ENCODE measurements at places on chromosomes 16 and 17.

DNA sequence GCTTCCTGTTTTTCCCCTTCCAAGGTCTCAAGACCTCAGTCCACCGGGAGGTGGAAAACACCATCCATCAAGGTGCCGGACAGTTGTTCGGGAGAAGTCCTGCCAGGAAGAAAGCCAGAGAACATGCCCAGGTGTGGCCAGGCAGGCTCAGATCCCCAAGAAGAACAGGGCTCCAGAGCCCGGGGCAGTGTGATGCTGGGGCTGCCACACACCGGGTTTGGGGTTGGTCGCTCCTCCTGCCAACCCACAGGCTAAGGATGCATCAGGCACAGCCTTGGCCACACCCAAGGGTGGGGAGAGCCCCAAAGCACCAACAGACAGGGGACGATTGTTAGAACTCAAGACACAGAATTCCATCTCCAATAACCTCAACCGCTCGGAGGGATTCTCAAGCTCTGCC is 19.7 kb downstream of the ZFHX3 start:
- DNase-seq, result no peak

DNA sequence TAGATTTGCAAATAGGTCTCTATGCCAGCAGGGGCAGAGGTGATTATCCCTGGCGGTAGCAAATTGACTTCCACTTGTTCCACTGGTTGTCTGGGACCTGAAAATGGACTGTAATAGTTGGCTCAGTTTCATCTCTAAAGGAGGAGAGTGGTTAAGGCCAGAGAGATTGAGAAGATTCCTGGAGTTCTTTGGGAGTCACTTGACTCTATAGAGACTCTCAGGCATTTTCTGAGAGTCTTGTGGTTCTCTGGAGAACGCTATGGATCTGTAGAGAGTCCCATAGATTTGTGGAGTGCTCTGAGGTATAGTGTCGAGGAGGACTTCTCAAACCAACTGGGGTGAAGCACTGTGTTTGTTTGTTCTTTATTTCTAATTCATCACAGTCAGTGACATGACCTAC is 8.9 kb upstream of the PMP22 start:
- DNase-seq, result no peak

GRCh38 chr17:48636177-48637018 is 10.2 kb upstream of the HOXB9 start:
- no peak for DNase-seq

- no peak for DNase-seq
Measured at GRCh38 chr16:2151188-2152091, 3.0 kb downstream of the RAB26 start.

DNA sequence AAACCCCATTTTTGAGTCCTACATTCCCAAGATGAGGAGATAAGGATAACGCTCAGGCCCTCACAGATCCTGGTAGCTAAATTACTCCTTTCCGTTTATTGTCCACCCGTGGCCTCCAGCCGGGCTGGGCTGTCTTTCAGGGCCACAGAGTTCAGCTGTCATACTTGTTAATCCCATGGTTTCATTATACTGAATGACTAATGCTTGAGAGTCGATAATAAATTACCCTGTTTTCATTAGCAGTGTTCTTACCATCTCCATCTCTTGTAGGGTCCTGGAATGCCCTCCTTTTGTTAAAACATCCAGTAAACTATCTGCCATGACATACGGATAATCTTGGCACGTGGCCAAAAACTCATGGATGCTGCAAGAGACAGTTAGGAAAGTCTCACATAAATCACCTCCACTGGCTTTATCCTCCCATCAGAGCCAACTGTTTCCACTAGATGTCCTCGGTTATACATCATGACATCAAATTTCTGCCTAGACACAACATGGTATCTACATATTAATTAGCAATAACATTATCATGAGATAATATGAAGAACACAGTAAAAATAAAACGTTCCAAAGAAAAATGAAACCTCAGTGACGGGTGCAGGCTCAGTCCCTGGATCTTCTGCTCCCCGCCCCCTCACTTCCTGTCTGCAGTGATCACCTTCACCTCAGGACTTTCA is 45.3 kb downstream of the BRD7 start:
- peak; percentile 71 for DNase-seq

DNA sequence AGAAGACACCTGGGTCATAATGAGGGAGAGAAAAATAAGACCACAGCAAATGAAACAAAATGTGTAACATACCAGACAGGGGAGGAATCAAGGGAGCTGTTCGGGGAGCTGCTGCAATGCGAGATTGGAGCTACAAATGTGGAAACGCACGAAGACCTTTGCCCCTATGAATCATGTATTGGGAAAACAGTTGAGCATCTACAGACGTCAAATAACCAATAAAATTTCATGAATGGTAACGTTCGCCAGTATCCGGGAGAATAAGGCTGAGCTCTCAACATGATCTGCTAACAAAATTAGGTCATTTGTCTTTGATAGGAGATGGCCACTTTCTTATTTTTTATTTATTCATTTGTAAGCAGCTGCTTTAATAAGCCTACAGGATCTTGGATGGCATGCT is 486.2 kb upstream of the RBFOX1 start:
- DNase-seq, result no peak

GRCh38 chr16:46830417-46830901 is 521 bp downstream of the C16orf87 start:
- DNase-seq, result no peak

DNA sequence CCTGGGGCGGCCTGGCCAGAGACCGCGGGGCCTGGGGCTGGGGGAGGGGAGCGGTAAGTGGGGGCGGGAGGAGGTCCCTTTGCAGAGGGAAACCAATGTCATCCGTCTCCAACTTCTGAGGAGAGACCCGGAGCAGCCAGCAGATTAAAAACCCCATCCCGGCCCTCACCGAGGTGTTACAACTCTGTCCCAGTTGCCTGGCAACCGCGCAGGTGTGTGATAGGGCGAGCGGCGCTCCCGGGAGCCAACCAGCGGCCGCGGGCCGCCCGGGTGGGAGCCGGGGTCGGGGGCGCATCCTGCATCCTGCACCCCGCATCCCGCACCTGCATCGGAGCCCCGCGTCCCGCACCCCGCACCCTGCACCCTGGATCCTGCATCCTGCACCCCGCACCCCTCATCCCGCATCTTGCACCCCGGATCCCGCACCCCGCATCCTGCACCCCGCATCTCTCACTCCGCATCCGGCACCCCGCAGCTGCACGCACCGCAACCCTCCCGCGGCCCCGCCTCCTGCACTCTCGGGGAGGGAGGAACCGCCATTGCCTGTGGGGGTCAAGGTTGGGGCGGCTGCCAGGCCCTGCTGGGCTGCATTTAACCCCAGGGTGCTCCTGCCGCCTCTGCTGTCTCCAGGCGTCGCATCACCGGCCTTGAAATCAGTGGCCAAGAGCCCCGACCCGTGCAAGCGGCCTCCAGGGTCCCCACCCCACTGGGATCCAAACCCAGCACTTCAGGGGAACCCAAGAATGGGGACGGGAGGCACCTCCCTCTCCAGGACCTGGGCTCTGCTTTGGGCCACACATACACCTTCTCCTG is 47.3 kb downstream of the RTN4RL1 start:
- no peak for DNase-seq

DNA sequence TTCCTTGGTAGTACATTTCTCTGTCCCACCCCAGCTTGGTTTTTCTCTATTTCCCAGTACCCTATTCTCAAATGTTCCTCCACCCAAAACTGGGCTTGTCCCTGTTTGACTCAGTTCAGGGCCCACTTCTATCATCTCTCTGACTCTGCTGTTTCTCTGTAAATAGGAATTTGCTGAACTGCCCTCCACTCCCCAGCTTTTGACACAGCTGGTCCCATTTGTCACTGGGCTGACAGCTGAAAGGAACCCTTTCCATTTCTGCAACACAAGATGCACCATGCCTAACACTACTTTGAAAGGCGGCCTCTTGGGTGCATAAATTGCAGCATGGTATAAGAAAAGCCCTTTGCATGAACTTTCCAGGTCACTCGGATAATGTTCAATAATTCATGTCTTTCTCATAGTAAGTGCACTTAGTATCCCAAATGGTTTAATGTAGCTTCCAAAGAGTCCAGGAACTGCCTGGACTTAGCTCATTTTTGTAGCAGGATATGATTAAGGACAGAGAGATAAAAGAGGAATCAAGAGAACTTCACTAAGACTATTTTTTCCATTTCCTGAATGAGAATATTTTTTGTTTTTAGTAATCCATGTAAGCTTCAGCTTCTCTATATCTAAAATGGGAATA is 256.7 kb downstream of the CDH11 start:
- DNase-seq, result no peak

DNA sequence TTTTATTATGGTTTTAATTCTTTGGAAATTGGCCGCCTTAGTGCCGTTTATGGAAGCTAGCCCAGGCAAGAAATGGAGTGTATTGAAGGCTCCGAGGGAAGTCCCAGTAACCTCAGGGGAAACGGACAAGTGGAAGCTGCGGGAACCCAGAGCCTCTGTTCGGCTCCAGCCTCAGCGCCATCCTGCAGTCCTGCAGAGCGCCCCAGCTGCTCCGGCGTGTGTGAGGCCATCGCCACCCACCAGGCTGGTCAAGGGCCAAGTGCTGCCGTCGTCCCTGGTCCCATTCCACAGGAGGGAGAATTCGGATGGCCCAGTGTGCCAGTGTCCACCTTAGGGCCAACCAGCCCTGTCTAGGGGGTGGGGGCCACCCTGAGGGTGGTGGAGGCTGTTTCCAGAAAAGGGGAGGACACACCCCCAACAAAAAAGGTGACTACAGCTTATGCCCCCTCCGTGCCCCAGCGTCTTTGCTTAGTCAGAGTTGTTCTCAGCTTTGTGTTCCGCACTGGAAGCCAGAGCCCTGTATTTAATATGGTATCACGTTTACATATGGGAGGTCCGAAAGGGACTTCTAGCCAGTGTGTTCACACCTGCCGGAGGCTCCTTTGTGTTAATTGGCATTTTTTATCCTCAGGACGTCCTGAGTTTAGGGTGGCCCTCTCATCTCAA is 13.0 kb downstream of the MGRN1 start:
- DNase-seq, result no peak

- no peak for DNase-seq
Measured at GRCh38 chr17:64063088-64063487, 42.7 kb upstream of the ICAM2 start.

DNA sequence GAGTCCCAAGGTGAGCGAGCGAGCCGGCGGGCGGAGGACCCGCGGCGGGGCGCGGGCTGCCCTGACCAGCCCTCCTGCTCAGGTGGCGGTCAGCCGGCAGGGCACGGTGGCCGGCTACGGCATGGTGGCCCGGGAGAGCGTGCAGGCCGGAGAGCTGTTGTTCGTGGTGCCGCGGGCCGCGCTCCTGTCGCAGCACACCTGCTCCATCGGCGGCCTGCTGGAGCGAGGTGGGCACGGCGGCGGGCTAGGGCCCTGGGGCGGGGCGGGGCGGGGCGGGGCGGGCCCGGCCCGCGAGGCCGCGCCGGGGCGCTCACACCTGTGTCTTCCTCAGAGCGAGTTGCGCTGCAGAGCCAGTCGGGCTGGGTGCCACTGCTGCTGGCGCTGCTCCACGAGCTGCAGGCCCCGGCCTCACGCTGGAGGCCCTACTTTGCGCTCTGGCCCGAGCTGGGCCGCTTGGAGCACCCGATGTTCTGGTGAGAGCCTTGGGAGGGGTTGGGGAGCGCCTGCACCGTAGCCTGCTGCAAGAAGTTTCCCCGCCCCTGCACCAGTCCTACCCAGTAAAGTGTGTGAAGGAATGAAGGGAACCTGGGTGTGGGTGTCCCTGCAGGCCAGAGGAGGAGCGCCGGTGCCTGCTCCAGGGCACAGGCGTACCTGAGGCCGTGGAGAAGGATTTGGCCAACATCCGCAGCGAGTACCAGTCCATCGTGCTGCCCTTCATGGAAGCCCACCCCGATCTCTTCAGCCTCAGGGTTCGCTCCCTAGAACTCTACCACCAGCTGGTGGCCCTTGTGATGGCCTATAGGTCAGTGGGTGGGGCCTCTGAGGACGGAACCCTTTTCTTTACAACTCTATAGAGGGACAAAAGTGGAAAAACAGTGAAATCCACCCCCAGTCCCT is 802 bp downstream of the SETD6 start:
- DNase-seq, result no peak

DNA sequence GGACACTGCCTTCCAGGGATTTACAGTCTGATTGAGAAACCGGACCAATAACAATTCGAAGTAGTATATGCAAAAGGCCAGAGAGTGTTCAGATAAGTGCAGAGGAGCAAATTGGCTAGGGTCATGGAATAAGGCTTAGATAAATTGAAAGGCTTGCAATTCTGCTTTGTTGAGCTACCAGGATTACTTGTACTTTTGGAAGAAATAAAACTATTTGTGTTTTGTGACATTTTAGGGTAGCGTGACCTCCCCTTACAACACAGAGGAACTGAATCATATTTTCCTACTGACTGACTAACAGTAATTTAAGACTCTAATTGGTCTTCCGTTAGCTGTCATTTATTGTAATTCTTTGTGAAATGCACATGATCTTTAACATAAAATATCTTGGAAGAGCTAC is 104.7 kb downstream of the PITPNC1 start:
- DNase-seq, result no peak

GRCh38 chr17:61157246-61157886 is 242.3 kb upstream of the TBX2 start:
- no peak for DNase-seq

GRCh38 chr16:68083239-68083781 is 1.9 kb upstream of the NFATC3 start:
- no peak for DNase-seq

DNA sequence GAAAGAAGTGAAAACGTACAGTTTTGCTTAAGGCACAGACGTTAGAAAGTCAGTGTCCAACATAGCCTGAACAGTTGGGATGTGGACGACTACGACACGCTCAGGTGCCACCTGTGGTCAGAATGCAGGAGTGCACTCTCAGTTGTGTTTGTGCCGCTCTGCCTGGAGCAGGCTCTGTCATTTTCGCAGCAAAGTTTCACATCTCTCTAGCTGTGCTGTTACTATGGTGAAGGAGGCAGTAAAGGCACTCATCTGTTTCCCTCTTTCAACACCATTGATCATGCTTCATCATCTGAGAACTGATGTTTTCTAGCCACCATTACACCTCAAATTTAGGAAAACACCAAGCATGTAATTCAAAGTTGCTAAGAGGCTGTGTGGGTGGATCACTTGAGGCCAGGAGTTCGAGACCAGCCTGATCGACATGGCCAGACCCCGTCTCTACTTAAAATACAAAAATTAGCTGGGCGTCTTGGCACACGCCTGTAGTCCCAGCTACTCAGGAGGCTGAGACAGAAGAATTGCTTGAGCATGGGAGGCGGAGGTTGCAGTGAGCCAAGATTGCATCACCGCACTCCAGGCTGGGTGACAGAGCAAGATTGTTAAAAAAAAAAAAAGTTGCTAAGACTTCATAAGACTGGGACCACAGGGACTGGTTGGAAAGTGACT is 44.9 kb upstream of the DNAJA2 start:
- DNase-seq, result no peak

GRCh38 chr16:48810803-48811453 is 200.9 kb upstream of the N4BP1 start:
- no peak for DNase-seq
